Stimulated activated CD4-positive, alpha-beta T cell treated with anti-CD3 and anti-CD28 coated beads, Interleukin-1b, Interleukin-23, amount 100 ng/mL, for 1 hour (primary cell): ENCODE measurements at places on chromosomes 7 and 10.

GRCh38 chr10:43209651-43210141, 57.2 kb downstream of the RASGEF1A start:
- no peak for DNase-seq

DNA sequence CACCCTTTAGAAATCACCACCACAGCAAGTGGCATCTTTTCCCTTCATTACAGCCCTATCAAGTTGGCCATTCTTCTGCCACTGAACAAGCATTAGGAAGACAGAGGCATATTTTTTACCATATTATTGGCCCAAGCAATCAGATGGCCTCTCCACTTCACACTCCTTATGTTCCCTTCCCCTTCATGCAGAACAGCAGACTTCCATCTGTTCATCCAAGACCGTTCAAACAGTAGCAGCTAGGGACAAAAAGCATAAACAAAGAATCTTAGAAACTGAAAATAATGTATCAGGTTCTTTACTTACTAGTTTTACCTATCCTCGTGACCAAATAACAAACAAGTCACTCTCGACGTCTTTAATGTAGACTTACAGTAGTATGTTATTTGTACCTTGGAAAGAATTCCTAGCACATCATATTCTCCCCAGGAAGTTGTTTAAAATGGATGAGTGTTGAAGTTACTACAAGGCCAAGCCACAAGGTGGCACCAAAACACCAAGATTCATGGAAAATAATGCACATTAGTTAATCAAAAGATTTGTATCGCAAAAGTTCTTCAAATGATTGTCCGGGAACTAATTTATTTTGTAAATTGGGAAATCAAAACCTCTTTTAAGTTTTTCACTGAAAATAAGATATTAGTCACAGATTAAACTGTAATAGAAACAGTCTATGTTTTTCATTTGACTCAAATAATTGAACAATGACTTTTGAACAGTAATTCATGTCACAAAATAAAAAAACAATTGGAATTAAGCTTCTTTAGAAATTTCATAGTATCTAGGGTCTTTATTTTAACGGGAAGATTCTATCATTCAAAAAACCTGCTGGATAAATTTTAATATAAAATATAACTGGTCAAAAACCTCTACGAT, 112.1 kb downstream of the VPS41 start:
- peak; percentile 10 for DNase-seq

- DNase-seq = no peak
Observed at GRCh38 chr10:6743291-6743849, 163.3 kb upstream of the PRKCQ start.

DNA sequence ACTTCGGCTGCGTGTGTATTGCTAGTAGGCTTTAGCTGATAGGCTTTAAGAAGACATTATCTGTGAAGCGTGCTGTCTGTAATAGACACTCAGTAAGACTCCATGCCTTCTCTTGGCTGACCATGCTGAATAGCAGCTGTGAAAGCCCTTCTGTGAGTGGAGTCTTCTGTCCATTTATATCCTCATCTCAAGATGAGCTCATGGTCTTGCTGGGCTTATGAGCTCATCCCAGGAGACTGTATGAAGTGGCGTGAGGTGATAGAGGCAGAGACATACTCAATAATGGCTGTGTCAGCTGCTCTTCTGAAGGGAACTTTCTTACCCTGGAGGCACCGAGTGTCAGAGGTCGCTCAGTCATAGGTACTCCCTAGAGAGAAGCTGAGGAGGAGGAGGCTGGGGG, 111.5 kb downstream of the SH2D4B start:
- no peak for DNase-seq

- DNase-seq = no peak
Observed at GRCh38 chr7:26612742-26613141, 251.6 kb downstream of the SKAP2 start.

DNA sequence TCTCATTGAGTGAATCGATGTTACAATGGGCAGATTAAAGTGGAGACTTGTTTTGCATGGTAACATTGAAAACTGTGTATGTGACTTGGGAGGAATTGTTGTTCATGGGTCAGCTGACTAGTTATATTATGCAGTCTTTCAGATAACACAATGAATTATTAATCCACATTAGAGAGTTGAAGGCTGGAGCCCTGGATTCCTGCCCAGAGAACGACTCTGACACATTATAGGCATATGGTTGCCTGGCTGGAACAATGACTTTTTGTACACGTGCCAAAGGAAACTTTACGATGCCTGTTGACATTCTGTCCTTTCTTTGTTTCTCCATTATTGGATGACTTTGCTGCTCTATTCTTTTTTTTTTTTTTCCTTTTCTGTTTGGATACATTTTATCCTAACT, 52.3 kb upstream of the TMEM229A start:
- no peak for DNase-seq

DNA sequence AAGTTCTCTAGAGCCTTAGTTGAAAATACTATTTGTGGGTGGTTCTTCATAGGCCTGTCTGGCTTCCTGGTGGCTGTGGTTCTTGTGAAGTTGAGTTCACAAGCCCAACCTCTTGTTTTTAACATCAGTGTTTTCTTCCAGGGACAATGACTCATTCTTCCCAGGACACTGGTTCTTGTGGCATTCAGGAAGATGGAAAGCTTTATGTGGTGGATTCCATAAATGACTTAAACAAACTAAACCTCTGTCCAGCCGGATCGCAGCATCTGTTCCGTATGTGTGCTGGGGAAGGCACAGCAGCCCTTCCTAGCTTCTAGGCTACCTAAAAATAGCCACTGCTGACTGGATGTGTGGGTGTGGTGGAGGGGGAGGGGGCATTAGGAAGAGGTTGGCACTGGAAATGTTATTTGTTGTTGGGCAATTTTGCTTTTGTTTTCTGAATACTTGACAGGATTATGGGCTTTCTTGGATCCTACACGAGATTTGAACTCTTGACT, 3.9 kb downstream of the LSMEM1 start:
- DNase-seq = no peak

GRCh38 chr10:60048091-60048501, 141.7 kb upstream of the CCDC6 start:
- DNase-seq = no peak

- DNase-seq = no peak
Observed at GRCh38 chr7:31416381-31416870, 75.9 kb upstream of the NEUROD6 start.

GRCh38 chr7:10707519-10707918, 266.2 kb upstream of the PHF14 start:
- DNase-seq = no peak

GRCh38 chr7:2251841-2252771, 10.1 kb downstream of the NUDT1 start:
- DNase-seq = no peak

DNA sequence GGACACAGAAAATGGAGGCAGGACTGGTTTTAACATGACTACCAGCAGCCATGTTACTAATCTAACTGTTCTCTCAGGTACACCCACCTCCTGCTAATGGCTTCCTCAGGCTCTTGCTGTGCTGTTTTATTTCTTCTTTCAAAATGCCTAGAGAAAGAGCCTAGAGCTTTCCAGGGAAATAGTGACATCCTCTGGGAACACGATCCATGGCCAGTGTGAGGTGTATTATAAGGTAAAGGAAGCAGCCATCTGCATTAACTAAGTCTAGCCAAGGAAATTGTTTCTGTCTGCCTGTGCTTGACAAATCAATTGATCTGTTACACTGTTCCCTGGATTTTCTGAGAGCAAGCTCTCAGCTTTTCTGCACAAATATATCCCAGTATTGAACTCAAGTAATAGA, 42.2 kb upstream of the AOAH start:
- DNase-seq = no peak

DNA sequence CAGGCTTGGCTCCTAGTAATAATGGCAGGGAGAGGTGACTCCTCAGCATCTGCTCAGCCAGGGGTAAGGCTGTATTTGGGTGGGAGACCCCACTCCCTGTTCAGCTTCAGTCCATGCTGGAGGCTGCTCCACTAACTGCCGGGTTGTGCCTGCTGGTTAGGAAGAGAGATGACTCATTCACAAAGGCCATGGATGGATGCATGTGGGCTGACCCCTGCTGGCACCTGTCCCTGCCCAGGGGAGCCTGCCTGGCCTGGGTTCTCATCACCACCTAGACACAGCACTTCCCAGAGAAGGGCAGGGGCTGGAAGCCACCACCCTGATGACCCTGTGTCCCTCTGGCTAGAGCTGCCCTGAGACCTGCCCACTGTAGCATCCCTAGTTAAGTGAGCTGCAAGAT, 59.0 kb downstream of the VSTM4 start:
- DNase-seq = no peak

- no peak for DNase-seq
Observed at GRCh38 chr7:28332046-28332445, 80.3 kb upstream of the CREB5 start.

GRCh38 chr10:3850999-3851937, 66.3 kb upstream of the KLF6 start:
- DNase-seq = no peak

DNA sequence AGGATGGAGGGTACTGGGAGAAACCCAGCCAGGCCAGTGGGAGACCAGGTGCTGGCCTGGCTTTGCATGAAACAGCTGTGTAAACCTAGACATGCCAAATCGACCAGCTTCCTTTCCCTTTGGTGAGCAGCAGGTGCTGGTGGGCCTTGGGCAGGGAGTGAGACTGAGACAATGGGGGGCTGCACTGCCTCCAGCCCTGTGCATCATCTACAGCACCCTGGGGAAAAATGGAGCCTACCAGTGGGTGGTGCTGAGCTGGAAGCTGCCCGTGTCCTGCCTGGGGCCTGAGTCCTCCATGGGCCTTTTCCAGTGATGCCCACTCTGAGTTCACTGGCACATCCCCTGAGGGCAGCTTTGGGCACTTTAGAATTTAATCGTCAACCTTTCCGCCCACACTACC, 19.2 kb upstream of the DDC start:
- DNase-seq = no peak

DNA sequence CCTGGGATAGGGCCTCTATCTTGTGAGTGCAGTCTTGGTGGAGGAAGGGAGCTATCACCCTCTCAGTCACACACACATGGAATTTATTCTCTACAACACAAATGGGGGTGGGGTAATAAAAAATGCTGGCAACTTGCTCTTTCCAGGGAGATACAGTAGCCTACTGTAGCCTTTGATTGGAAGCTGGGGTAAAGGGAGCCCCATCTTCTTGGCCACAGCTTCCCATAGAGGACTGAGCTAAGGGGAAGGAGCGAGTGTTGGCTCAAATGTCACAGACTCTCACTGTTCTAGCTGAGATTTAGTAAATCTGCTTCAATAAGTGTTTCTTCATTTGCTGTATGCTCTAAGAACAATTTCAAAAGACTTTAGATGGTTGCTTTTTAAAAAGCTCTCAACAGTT, 222.2 kb upstream of the CXCL12 start:
- DNase-seq = no peak

DNA sequence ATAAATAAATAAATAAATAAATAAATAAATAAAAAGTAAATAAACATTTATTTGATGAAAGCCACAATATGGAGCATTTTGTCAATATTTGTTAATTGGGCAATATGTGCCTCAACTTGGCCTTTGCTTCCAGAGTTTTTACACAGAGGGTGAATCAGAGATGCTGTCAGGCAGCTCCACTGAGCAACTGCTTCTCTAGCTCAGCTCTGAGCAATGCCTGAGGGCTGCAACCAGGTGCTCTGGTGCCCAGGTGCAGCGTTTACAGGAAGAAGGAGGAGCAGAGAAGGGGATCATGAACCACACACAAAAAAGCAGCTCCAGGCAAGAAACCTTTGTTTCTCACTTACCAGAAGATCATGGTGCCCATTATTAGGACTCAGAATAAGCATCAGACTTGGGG, 876.2 kb upstream of the AUTS2 start:
- DNase-seq = no peak

DNA sequence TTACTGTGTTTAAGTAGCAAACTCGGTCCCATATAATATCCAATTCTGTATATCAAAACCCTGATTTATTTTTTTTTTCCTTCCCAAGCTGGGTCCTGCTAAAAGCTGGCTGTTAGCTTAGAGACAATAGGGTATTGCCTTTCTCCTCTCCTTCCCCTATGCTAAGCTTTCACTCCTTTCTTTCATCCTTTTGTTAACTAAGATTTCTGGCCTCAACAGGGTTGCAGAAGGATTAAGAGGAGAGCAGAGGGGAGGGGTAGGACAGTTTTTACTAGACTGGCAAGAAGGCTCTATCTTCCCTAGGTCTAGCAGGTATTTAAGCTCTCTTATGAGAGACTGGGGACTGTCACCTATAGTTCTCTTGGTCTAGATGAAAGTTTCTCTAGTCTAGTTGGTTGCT, 229.2 kb downstream of the KCND2 start:
- no peak for DNase-seq

GRCh38 chr10:66844176-66844942, 81.5 kb upstream of the LRRTM3 start:
- DNase-seq = no peak

- DNase-seq = no peak
Observed at GRCh38 chr7:98288064-98288823, 6.8 kb downstream of the BRI3 start.

- DNase-seq = no peak
Observed at GRCh38 chr7:50655490-50655889, 90.3 kb upstream of the DDC start.

DNA sequence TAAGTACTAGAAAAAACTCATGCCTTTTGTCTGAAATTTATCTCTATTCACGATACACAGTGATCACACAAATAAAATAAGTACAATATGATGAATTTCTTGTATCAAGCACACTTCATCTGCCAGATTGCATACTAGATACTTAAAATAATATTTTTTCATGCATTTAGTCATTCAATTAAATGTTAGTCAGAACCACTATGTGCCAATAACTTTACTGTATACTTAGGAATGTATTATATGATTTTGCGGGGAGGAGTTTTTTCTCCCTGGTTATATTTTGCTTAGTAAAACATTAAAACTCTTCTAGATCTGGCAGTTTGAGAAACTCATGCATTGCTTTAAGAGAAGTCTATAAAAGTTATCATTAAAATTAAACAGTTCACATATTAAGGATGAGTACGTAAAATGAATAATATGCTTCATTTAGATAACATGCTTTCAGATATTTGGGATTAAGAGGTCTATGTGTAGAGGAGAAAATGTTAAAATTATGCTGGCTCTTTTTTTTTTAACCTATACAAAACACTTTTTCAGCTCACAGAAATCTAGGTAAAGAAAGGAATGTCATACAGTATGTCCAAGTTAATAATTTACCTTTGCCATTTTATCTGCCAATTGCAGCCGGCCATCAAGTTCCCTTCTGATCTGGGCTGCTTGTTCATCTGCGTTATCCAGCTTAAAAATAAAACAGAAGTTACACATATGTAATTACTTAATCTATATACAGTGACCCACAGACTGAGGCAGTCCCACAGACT, 70.1 kb downstream of the RNF133 start:
- no peak for DNase-seq

DNA sequence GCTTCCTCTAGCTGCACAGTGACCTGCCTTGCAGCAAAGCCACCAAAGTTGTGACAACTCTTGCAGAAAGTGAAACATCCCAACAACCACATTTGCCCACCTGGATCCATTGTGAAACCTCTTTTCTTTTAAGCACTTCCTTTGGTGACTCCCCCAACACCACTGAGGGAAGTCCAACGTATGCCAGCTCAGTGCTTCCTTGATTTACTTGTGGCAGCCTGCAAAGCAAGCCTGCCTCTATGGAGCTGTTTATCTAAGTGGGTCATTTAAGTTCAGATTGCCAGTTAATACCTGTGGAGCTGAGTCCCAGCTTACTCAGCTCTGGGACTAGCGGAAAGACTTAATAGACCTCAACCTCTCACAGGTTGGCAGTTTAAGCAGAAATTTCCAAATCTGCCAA, 230.8 kb upstream of the GHITM start:
- no peak for DNase-seq
